ENCODE measurements at places on chromosomes 6 and 20. TPM values are rescaled to one million over a fixed set of nuclear protein-coding genes. Genes with fewer than 3 reads are reported as not detected.

The OXT gene
- total RNA-seq, result not detected

The KDM1B gene
- 24.4 TPM for total RNA-seq

The ACTL10 gene
- total RNA-seq, result 3.0 TPM

The CST1 gene
- 0.50 TPM for total RNA-seq

The GRM4 gene
- total RNA-seq, result not detected

The TRIM10 gene
- total RNA-seq, result not detected

The HEY2 gene
- not detected for total RNA-seq

The HDGFL1 gene
- not detected for total RNA-seq

The LIME1 gene
- 9.3 TPM for total RNA-seq

The SLC22A16 gene
- total RNA-seq, result 0.15 TPM

The LY6G6C gene
- total RNA-seq, result not detected

The RPS6KA2 gene
- 60.4 TPM for total RNA-seq

The HLA-DPA1 gene
- 1.7 TPM for total RNA-seq

The CPNE5 gene
- total RNA-seq, result 0.15 TPM

The FERMT1 gene
- total RNA-seq, result 9.1 TPM

The PRDM13 gene
- total RNA-seq, result not detected

The GNMT gene
- total RNA-seq, result 0.17 TPM

The LAMP5 gene
- 0.15 TPM for total RNA-seq

The OPN5 gene
- total RNA-seq, result not detected

The MUC21 gene
- total RNA-seq, result not detected

The HLA-G gene
- not detected for total RNA-seq

The HLA-DRA gene
- total RNA-seq, result 0.17 TPM

The RSPO4 gene
- total RNA-seq, result not detected

The SLC52A3 gene
- total RNA-seq, result not detected

The LMBRD1 gene
- total RNA-seq, result 23.0 TPM

The DPPA5 gene
- total RNA-seq, result not detected

The PSORS1C2 gene
- total RNA-seq, result not detected

The LRRN4 gene
- not detected for total RNA-seq

The PDYN gene
- total RNA-seq, result not detected

The SLC35F1 gene
- total RNA-seq, result under 0.01 TPM

The CRIP3 gene
- total RNA-seq, result not detected

The FNDC1 gene
- total RNA-seq, result 0.17 TPM

The CRISP2 gene
- not detected for total RNA-seq

The FLRT3 gene
- total RNA-seq, result 5.0 TPM

The AIF1 gene
- total RNA-seq, result not detected

The HACE1 gene
- total RNA-seq, result 21.3 TPM

The B3GAT2 gene
- total RNA-seq, result under 0.01 TPM

The STMND1 gene
- total RNA-seq, result not detected

The FOXS1 gene
- not detected for total RNA-seq

The FILIP1 gene
- 0.29 TPM for total RNA-seq

The TRIM40 gene
- total RNA-seq, result not detected

The C2 gene
- total RNA-seq, result 2.8 TPM

The C6orf52 gene
- 0.50 TPM for total RNA-seq

The ARHGAP40 gene
- not detected for total RNA-seq

The MTO1 gene
- total RNA-seq, result 36.4 TPM

The SLC17A3 gene
- total RNA-seq, result not detected

The SMLR1 gene
- not detected for total RNA-seq

The GPLD1 gene
- total RNA-seq, result not detected

The NHLRC1 gene
- 5.6 TPM for total RNA-seq

The GPR6 gene
- not detected for total RNA-seq

The FOXF2 gene
- total RNA-seq, result 55.7 TPM

The DTD1 gene
- total RNA-seq, result 53.9 TPM

The COL12A1 gene
- 506 TPM for total RNA-seq

The C6orf136 gene
- total RNA-seq, result 3.2 TPM

The SAPCD1 gene
- total RNA-seq, result 1.9 TPM

All from smooth muscle cell of trachea (primary cell).